ENCODE measurements at places on chromosomes 3 and 15. TPM values are rescaled to one million over a fixed set of nuclear protein-coding genes. Genes with fewer than 3 reads are reported as not detected.

DNA sequence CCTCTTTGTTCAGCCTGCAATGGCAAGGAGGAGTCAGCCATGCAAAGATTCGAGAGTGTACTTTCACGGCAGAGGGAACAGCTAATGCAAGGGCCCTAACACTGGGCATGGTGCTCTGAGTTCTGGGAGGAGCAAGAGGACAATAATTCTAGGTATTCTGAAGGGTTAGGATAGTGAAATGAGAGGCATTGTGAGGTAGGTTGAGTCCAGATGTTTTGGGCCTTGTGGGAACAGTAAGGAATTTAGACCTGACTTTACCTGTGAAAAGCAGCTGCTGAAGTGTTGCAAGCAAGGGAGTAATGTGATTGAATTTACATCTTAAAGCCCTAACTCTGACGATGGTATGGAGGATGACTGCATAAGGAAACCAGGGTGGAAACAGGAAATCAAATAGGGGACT, 211.6 kb downstream of the CNTN3 start:
- no peak for DNase-seq

DNA sequence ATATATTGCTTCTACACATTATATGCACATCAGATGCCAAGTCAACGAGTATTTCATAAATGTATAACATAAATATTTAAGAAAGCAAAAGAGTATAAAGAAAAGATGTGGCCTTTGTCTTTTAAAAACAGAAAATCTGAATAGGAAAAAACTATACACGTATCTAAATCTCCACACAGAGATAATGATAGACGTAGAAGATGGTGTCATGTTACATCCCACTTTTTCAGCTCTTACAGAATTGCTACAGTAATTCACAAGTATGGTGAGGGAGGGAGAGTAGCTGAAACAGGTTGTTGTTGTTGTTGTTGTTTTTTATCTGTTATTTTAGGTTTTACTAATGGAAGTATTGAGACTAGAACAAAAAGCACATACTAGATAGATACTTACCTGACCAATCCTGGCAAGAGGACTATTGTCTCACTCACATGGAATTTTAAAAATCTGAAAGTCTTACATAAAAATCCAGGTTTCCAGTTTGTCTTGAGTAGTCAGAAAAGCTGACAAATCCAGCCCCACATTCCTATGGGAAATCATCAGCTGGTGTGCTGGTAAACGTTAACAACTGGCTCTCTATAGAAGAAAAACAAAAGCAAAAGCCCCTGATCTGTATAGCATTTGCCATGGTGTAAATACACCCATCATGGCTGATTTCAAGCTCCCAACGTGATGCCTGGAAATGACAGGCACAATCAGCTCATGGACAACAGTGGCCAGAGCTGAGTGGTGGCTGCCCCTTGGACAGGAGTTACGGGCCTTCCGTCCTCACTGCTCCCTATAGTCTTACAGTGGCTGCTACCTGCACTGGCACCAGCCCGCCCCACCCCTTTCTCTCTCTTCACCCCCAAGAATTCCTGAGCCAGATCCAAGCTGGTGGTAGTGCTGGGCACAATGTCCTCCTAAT, 47.4 kb upstream of the VGLL4 start:
- DNase-seq = no peak

- DNase-seq = no peak
Measured at GRCh38 chr15:48318131-48318530, 13.1 kb upstream of the DUT start.

The FRMD5 gene
- polyA plus RNA-seq = 1.8 TPM

GRCh38 chr3:190034446-190034845, 86.3 kb downstream of the P3H2 start:
- no peak for DNase-seq

DNA sequence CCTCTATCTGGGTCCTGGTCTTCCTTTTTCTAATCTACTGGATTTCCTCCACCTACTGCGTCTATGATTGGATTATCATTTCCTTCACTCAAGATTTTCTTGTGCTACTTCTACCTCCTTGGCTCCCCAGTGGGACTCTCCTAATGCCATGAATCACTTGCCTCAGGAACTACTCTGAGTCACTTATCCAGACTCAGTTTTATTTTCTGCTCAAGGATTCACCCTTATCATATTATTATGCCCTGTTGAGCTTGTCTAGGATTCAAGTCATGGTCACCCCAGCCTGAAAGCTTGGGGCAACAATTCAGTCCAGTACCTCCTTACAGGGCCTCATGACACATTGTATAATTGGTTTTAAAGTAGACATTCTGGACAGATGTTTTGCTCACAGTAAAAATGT, 968.1 kb downstream of the ROBO1 start:
- no peak for DNase-seq

The CLN6 gene
- polyA plus RNA-seq = 36.5 TPM

The ISL2 gene
- polyA plus RNA-seq = not detected

DNA sequence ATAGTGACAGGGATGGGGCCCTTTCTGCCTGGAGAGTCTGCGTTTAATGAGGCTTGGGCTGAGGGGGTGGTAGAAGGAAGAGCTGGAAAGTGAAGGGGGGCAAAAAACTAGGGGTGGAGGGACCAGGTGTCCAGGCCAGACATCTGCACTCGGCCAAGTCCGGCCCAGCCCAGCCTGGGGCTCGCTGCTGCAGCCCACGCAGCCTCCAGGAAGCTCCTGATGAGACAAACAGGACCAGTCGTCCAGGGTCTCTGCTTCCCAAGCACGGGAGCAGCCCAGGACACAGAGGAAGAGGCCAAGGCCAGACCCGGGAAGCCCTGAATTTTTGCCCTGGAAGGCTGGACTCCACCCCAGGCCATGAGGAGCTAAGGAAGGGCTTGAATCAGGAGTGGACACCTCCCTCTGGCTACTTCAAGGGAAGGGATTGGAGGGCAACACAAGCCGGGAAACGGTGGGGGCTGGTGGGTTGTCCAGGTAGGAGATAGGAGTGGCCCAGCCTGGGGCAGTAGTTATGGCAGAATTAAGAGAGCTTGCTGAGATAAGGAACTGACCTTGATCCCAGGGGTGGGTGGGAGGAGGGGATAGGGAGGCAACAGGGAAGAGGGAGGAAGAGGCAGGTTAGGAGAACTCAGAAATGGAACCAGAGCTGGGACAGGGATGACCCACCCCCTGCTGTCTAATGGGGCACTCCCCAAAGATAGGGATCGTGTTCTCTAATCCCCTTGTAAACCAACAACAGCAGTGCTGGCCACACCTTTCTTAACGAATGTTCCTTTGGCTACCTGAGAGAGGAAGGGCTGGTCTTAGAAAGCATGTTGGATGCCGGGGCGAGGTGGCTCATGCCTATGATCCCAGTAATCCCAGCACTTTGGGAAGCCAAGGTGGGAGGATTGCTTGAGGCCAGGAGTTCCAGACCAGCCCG, 89.5 kb downstream of the ANP32A start:
- DNase-seq = no peak
